Colonic mucosa (tissue), 4 donors: ENCODE measurements at places on chromosomes 16 and 17. TPM values are rescaled to one million over a fixed set of nuclear protein-coding genes. Genes with fewer than 3 reads are reported as not detected.

VAT1L gene
- total RNA-seq, result 3.3 TPM

KRTAP1-5 gene
- not detected for total RNA-seq

HBA1 gene
- total RNA-seq, result 7.4 TPM

PYY gene
- total RNA-seq, result 258 TPM

ASIC2 gene
- 1.3 TPM for total RNA-seq

ACSM5 gene
- 0.20 TPM for total RNA-seq

SLC12A4 gene
- 17.0 TPM for total RNA-seq

JUP gene
- total RNA-seq, result 317 TPM

DNA sequence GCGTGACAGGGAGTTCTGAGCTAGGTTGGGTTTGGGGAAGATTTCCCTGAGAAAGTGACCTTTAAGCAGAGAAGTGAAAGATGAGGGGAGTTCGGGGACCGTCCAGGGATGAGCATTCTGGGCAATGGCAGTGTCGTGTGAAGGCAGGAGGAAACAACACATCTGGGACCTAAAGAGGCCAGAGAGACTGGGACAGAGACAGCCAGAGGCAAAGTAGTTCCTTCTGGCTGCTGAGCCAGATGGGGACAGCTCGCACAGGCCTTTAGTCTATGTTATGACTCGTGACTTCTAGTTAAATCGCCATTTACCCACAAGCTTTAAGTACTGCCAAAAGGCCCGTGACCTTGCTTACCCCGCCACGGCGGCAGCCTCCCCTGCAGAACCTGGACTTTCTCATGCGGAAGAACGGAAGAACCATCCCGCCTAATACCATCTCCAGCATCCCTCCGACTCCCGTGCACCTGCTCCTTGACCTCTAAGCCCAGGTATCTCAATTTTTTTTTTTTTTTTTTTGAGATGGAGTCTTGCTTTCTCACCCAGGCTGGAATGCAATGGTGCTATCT lies 8.5 kb upstream of the MED11 start:
- no peak overlapping the region for H3K27ac ChIP-seq
- no peak for DNase-seq
- no peaks in the 10 kb centered on the region for H3K27me3 ChIP-seq
- H3K36me3 ChIP-seq, result no peaks in the 10 kb centered on the region
- H3K4me1 ChIP-seq, result no peaks in the 10 kb centered on the region

- no peak overlapping the region for H3K4me3 ChIP-seq
- no peaks in the 10 kb centered on the region for H3K36me3 ChIP-seq
- no peaks in the 10 kb centered on the region for H3K4me1 ChIP-seq
- no peak for DNase-seq
- H3K27me3 ChIP-seq, result no peaks in the 10 kb centered on the region
Measured at GRCh38 chr16:88956546-88957432, 20.2 kb downstream of the CBFA2T3 start.

- DNase-seq, result no peak
- H3K36me3 ChIP-seq, result no peaks in the 10 kb centered on the region
- no peak overlapping the region for H3K27ac ChIP-seq
- H3K27me3 ChIP-seq, result no peaks in the 10 kb centered on the region
Measured at GRCh38 chr17:30550512-30551273, 73.5 kb downstream of the GOSR1 start.

DNA sequence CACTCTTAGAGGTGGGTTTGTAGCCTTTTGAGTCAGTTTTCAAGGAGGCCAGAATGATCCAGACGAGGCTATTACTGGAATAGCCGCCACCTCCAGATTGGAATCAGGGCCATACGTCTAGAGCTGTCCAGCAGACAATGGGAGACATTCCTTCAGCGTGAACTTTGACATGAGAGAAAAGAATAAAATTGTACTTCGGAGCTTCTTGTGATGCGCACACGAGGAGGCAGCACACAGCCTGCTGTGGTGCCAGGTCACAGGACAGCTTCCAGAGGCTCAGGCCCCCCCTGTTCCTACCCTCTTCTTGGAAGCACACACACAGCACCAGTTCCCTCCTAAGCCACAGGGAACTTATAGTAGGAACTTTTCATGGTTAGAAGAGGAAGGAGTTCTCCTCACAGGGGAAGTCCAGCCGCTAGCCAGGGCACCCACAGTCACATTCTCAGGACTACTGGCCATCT lies 81.0 kb downstream of the VPS53 start:
- no peaks in the 10 kb centered on the region for H3K36me3 ChIP-seq
- H3K4me3 ChIP-seq, result no peak overlapping the region
- H3K27ac ChIP-seq, result no peak overlapping the region
- H3K27me3 ChIP-seq, result no peaks in the 10 kb centered on the region
- DNase-seq, result no peak
- no peaks in the 10 kb centered on the region for H3K4me1 ChIP-seq

DNA sequence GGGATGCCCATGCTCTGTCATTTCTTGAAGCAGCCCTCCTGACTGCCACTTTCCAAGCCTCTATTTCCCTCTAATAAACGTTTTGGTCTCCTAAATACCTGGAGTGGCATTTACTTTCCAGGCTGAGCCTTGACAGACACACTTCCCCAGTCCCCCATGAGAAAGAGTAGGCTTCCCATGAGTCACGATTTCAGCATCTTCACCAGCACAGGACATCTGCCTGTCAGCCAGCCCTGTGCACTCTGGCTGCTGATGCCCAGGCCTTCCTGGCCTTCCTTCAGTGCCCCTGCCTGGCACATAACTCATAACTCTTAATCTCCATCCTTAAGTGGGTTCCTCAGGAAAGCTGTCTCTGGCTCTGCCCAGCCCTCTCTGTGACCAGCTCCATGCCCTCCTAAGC lies 30.8 kb upstream of the GAS7 start:
- H3K36me3 ChIP-seq, result no peaks in the 10 kb centered on the region
- DNase-seq, result no peak
- H3K27me3 ChIP-seq, result no peaks in the 10 kb centered on the region
- H3K27ac ChIP-seq, result no peak overlapping the region
- no peak overlapping the region for H3K4me3 ChIP-seq
- H3K4me1 ChIP-seq, result no peaks in the 10 kb centered on the region

DNA sequence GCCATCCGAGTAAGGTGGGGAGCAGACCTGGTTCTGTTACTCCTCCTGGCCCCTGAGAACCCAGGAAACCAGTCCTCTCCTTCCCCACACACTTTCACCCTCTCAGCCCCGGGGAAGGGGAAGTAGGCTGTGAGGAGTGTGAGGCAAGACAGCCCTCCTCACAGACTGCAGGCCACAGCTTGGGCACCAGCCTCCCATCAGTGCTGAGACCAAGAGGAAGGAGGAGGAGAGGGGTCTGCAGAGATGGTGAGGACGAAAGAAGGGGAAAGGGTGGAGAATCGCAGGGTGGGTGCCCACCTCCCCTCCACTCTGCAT lies 7.0 kb downstream of the G6PC3 start:
- no peaks in the 10 kb centered on the region for H3K27me3 ChIP-seq
- no peak overlapping the region for H3K4me3 ChIP-seq
- H3K4me1 ChIP-seq, result no peaks in the 10 kb centered on the region
- no peak overlapping the region for H3K27ac ChIP-seq

DNA sequence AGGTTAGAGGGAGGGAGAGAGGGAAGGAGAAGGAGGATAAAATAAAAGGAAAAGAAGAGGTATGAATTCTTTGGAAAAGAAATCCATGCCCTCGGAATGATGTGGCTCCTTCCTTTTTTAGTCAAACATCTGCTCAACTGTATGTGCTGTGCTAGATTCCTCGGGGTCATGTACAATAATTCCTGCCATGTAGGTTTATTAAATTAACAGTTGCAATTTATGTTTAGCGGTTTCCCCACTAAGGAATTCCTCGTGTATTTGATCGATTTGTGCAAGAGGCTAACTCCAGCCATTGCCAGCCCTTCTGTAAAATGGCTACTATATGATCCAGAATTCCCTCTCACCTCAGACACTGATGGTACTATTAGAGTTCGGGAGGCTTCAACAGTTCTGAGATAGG lies 83.0 kb upstream of the TBX2 start:
- DNase-seq, result no peak
- no peak overlapping the region for H3K27ac ChIP-seq
- H3K4me3 ChIP-seq, result no peak overlapping the region

GRCh38 chr17:48908853-48909394 lies 717 bp downstream of the UBE2Z start:
- H3K4me3 ChIP-seq, result peak overlapping the region; percentile 76
- H3K27ac ChIP-seq, result peak overlapping the region; percentile 89
- H3K4me1 ChIP-seq, result peaks cover 10% of the 10 kb centered on the region
- no peaks in the 10 kb centered on the region for H3K27me3 ChIP-seq
- no peaks in the 10 kb centered on the region for H3K36me3 ChIP-seq

- peak overlapping the region; percentile 69 for H3K4me3 ChIP-seq
- H3K4me1 ChIP-seq, result no peaks in the 10 kb centered on the region
- peak overlapping the region; percentile 70 for H3K27ac ChIP-seq
- peaks cover 20% of the 10 kb centered on the region for H3K27me3 ChIP-seq
Measured at GRCh38 chr16:66605177-66605978, 874 bp downstream of the CMTM3 start.

- H3K27me3 ChIP-seq, result no peaks in the 10 kb centered on the region
- no peak for DNase-seq
- H3K27ac ChIP-seq, result no peak overlapping the region
- H3K4me1 ChIP-seq, result no peaks in the 10 kb centered on the region
- peaks cover 73% of the 10 kb centered on the region for H3K36me3 ChIP-seq
Measured at GRCh38 chr16:29841631-29842030, 21.4 kb downstream of the MVP start.

DNA sequence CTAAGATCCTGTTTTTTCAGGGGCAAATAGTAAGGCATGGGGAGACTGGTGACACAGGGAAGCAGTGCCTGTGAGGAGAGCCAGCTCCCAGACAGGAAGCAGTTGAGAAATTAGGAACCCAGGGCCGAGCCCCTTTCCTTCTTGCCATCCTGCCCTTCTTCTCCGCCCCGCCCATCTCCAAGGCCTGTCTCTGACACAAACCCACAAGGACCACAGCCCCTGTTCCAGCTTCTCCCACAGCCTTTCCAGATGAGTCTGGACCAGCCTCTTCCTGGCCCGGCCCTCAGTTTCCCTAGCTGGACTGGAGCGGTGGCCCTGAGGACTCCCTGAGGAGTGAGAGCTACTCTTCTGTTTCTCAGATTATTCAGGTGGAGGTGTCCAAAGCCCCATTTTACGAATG lies 9.9 kb downstream of the CCDC102A start:
- H3K27ac ChIP-seq, result no peak overlapping the region
- DNase-seq, result no peak
- H3K4me3 ChIP-seq, result no peak overlapping the region
- no peaks in the 10 kb centered on the region for H3K36me3 ChIP-seq

DNA sequence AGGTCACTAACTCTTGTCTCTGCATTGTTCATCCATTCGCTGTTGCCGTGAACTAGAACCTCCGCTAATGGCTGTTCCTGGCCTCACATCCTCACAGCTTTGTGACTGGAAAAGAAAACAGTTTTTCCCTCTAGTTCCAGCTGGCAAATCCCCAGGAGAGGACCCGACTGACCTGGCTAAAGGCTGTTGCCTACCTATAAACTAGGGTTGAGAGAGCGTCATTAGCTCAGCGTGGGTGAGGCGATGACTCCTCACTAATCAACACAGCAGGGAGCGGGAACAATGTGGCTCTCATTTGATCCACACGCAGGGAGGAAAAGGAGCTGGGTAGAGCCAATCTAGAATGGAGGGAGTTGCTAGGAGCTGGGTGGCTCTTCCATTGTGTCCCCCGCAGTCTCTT lies 282.1 kb upstream of the IRX5 start:
- DNase-seq, result no peak
- H3K4me3 ChIP-seq, result no peak overlapping the region
- H3K36me3 ChIP-seq, result no peaks in the 10 kb centered on the region
- H3K4me1 ChIP-seq, result no peaks in the 10 kb centered on the region
- no peaks in the 10 kb centered on the region for H3K27me3 ChIP-seq

GRCh38 chr17:15351925-15352324 lies 10.5 kb upstream of the TEKT3 start:
- H3K27me3 ChIP-seq, result no peaks in the 10 kb centered on the region
- no peaks in the 10 kb centered on the region for H3K36me3 ChIP-seq
- peaks cover 6% of the 10 kb centered on the region for H3K4me1 ChIP-seq
- no peak overlapping the region for H3K4me3 ChIP-seq
- H3K27ac ChIP-seq, result peak overlapping the region; percentile 51
- peak; percentile 49 for DNase-seq

DNA sequence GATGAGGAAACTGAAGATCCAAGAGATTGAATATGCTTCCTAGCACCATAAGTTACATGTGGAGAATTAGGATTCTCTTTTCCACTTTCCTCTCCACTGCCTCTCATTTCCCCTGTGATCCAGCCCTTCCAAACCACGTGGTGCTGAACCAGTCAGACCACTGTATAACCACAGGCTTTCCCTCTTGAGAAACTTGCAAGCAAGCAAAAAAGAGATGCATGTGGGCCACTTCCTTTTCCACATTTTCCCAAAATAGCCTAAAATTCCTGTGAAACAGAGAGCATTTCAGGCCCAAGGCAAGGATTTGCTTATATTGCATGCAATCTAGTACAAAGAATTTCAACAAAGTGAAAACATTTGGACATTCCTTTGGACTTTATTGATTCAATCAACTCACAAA lies 59.3 kb upstream of the KSR1 start:
- H3K4me3 ChIP-seq, result no peak overlapping the region
- H3K27me3 ChIP-seq, result no peaks in the 10 kb centered on the region
- H3K4me1 ChIP-seq, result no peaks in the 10 kb centered on the region
- DNase-seq, result no peak

GRCh38 chr16:79261481-79261940 lies 339.0 kb downstream of the MAF start:
- H3K36me3 ChIP-seq, result no peaks in the 10 kb centered on the region
- H3K4me3 ChIP-seq, result no peak overlapping the region
- H3K27ac ChIP-seq, result no peak overlapping the region
- H3K27me3 ChIP-seq, result no peaks in the 10 kb centered on the region
- H3K4me1 ChIP-seq, result no peaks in the 10 kb centered on the region
- DNase-seq, result peak; percentile 41

GRCh38 chr16:13083681-13084080 lies 182.3 kb downstream of the SHISA9 start:
- H3K27me3 ChIP-seq, result no peaks in the 10 kb centered on the region
- H3K4me1 ChIP-seq, result no peaks in the 10 kb centered on the region
- H3K36me3 ChIP-seq, result no peaks in the 10 kb centered on the region
- peak; percentile 42 for DNase-seq

- no peaks in the 10 kb centered on the region for H3K27me3 ChIP-seq
- DNase-seq, result no peak
- no peaks in the 10 kb centered on the region for H3K36me3 ChIP-seq
- no peaks in the 10 kb centered on the region for H3K4me1 ChIP-seq
Measured at GRCh38 chr16:22428654-22429053, 54.2 kb upstream of the CDR2 start.

GRCh38 chr16:25192096-25192495 lies 24.7 kb upstream of the AQP8 start:
- no peaks in the 10 kb centered on the region for H3K4me1 ChIP-seq
- H3K36me3 ChIP-seq, result no peaks in the 10 kb centered on the region
- H3K27me3 ChIP-seq, result no peaks in the 10 kb centered on the region
- no peak for DNase-seq
- no peak overlapping the region for H3K4me3 ChIP-seq

DNA sequence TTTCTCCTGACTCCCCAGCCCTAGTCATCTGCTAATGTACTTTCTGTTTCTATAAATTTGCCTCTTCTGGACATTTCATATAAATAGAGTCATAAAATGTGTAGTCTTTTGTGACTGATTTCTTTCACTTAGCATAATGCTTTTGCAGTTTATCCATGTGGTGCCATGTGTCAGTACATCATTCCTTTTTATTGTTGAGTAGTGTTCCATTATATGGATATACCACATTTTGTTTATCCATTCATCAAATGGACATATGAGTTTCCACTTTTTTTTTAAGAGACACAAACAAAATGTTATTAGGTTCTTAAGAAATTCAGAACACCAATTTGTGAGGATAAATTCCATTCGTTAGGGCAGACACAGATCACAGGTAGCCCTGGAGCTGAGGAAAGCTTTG lies 11.0 kb downstream of the DBF4B start:
- H3K4me3 ChIP-seq, result no peak overlapping the region
- no peaks in the 10 kb centered on the region for H3K27me3 ChIP-seq
- H3K4me1 ChIP-seq, result no peaks in the 10 kb centered on the region
- no peak overlapping the region for H3K27ac ChIP-seq
- DNase-seq, result no peak
- no peaks in the 10 kb centered on the region for H3K36me3 ChIP-seq
